BE2C (cell line): ENCODE measurements at places on chromosomes 2 and 18.
A peak's percentile ranks its signal among the peaks of the same experiment; 100 is the strongest.

GRCh38 chr18:34522603-34523002 lies 187.5 kb upstream of the DTNA start:
- no peak for DNase-seq

GRCh38 chr2:199428291-199428690 lies 29.4 kb downstream of the SATB2 start:
- no peak for DNase-seq

- DNase-seq, result no peak
These were observed 204.2 kb upstream of the CDH20 start for GRCh38 chr18:61129001-61129400.

DNA sequence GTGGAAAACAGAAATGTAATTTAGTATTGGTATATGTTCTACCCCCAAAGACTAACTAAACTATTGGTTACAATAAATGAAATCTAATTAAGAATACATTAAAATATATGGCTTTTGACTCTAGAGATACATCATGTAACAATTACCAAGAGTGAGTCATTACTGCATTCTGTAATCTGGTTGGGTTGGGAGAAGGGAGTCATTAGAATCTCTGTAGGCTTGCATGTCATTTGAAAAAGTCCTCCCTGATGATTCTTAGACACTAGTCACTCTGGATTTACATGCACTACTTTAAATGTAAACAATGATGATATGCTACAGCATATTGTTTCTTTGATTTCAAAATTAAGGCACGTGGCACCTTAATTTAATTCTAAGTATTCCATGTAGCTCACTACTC lies 293.4 kb upstream of the CHST9 start:
- no peak for DNase-seq

GRCh38 chr2:182615036-182615435 lies 101.0 kb upstream of the DNAJC10 start:
- no peak for DNase-seq

- no peak for DNase-seq
These were observed 104.8 kb upstream of the FN1 start for GRCh38 chr2:215540658-215541057.

GRCh38 chr18:13416848-13417247 lies 198.3 kb downstream of the LDLRAD4 start:
- no peak for DNase-seq

- DNase-seq, result no peak
These were observed 2158.6 kb upstream of the PIK3C3 start for GRCh38 chr18:39796393-39796792.

DNA sequence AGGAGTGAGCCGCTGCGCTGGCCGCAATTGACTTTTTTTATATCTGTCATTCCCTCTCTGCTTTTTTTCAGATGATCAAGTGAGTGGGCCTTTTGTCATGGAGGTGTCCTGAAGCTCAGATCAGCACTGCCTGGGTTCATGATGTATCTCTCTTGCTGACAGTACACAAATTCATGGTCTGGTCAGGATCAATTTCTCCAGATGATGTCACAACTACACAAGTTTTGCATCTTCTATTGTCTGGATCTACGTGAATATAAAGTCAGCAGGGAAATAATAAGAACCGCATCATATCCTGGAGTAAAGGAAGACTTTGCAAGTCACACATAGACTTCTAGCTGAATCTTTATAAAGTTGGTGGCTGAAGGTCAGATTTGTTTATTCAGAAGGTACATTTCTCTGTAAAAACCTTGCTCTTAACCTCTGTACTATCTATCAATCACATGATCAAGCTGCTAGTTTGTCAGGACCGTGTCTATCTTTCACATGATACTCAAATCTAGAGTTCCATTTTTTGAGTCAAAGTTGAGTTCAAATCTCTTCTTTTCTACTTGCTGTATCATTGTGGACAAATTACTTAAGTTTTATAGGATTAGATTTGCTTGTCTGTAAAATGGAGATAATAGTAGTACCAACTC lies 13.1 kb upstream of the CD28 start:
- DNase-seq, result no peak

- DNase-seq, result no peak
These were observed 85.0 kb downstream of the BOD1L2 start for GRCh38 chr18:57231864-57232263.

GRCh38 chr2:107721178-107721577 lies 105.5 kb upstream of the RGPD4 start:
- DNase-seq, result no peak

DNA sequence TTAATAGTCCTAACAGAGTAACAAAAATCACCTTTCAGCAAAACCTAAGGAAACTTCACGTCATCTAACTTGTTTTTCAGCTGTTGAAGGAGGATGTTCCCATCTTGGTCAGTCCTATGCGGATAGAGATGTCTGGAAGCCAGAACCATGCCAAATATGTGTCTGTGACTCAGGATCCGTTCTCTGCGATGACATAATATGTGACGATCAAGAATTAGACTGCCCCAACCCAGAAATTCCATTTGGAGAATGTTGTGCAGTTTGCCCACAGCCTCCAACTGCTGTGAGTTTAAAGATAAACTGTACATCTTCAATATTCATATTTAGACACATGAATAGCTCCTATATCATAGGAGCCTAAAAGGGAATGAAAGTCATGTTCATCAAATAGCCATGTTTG lies 10.5 kb downstream of the COL3A1 start:
- DNase-seq, result no peak

GRCh38 chr2:177221534-177221933 lies 8.9 kb downstream of the HNRNPA3 start:
- no peak for DNase-seq

DNA sequence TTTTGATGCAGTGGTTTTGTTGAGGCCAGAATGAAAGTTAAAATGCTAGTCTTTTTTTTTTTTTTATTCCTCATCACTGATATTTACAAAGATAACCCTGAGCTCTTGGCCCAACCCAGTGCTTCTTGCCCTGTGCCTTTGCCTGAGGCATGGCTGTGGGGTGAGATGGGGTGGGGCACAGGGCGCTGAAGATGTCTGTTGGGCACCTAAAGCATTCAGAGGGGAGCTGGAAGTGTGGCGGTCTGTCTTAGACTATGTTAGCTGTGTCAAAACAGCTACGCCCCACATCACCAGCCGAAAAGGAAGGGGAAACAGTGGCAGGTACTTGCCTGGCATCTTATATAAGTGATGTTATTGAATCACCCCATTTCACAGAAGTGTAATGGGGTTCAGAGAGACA lies 20.7 kb downstream of the TOGARAM2 start:
- DNase-seq, result no peak

DNA sequence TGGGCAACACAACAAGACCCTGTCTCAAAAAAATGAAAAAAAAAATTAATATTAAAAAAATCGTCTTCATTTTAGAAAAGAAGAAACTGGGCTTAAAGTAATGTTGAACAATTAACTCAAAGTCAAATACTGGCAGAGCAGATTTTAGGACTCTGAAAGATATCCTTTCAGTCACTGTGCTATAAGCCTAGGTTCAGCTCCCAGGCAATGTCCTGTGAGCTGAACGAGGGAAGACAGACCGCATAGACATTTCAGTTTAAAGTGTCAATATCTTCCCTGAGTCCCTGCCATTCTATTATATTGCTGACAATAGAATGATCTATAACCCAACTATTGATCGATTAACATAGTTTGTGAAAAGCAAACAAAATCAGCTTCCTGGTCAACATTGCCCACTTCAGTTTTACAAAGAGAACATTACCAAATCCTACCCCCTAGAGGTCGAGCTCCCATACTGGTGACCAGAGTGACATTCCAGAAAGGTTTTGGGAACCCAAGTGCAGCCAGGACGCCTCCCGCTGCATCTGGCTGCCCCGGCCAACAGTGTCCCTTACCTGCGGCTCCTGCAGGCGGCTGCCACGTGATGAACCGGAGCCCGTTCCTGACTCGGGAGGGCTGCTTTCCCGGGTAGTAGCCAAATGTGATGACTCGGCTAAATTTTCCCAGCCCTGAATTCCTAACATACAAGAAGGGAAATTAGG lies 639 bp downstream of the MRO start:
- peak; percentile 5 for DNase-seq

GRCh38 chr18:11831921-11832320 lies 19.3 kb upstream of the CHMP1B start:
- DNase-seq, result no peak

DNA sequence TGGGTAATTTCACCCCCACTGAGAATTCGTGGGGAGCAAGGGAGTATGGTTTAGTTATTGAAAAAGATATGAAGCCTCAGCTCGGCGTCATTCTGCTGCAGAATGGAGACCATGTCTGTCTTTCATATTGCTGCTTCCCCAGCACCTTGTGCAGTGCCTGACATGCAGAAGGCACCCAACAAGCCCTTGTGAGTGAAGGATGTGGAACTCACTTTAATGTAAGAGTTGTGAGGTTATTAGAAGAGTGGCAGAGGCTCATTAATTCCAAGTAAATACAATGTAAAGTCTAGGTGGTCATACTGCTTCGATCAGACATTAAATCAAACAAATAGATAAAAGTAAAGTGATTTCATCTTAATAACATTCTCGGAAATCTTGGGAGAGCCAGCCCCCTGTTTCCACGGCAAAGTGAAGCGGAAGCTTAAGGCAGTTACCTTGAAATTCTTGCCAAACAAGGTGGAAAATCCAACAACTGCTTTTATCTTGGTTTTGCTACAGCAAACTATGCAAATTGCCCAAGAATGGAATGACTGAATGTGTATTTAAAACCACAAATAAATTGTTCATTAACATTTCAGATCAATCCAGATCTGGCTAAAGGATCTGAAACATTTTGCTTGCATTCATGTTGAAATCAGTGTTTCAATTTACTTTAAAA lies 9.6 kb downstream of the CFAP221 start:
- no peak for DNase-seq

DNA sequence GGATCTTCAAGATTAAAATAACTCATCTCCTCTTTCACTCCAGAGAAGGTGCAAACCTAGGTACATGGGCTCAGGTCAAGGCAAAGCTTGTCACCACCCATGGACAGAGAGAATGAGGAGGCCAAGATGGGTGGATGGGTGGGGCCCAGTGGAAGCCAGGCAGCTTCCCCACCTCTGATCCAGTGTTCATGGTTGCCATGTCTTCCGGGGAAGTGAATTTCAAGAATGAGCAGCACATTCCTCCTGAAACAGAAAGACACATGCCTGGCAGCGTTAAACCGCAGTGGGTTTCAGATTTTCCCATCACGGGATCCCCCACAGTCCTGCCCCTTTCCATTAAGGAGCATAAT lies 301.7 kb downstream of the EIPR1 start:
- DNase-seq, result no peak

DNA sequence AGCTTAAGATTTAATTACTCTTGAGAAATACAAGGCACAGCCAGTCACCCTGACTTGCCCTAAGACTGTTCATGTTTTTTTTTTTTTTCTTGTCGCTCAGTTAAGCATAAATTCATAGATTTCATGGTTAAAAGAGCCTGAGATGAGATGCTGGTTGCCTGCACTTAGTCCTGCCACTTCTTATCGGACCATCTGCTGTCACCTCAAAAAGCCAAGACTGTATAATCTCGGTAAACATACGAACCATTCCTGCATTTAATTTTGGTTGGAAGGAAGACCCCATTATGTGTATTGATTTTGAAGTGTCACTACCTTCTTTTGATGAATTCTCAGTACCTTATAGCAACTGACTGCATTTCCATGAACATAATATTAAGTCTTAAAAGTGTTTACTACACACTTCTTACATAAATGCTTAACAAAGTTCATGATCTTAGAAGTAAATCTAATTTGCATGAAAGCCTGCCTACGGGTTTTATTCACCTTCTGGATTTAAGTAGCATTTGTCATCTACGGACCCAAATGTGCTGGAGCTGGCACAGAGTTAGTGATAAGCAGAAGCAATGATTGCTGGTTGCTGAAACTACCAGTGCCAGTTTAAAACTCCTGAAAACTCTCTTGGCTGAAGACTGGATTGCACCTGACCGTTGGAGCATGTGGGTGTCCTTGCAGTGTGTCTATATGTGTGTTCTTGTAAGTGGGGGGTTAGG lies 843.4 kb downstream of the TMEM182 start:
- DNase-seq, result no peak

DNA sequence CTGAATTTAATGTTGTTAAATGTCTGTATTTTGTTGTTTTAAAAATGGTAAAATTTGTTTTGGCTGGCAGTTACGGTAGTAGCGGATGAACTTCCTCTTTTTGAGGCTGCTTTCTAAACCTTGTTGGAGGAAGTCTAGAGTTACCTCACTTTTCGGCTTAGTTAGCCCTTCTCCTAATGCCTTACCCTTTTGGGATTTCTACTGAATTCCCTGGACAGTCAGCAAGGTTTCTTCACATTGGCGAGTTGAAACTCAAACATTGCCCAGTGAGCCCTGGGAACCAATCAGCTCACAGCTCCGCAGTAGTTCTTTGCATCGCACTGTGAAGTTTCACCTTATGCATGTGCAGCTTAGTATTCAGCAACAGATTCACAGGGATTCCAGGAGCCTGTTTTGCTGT lies 55.2 kb downstream of the TMEM247 start:
- DNase-seq, result no peak

DNA sequence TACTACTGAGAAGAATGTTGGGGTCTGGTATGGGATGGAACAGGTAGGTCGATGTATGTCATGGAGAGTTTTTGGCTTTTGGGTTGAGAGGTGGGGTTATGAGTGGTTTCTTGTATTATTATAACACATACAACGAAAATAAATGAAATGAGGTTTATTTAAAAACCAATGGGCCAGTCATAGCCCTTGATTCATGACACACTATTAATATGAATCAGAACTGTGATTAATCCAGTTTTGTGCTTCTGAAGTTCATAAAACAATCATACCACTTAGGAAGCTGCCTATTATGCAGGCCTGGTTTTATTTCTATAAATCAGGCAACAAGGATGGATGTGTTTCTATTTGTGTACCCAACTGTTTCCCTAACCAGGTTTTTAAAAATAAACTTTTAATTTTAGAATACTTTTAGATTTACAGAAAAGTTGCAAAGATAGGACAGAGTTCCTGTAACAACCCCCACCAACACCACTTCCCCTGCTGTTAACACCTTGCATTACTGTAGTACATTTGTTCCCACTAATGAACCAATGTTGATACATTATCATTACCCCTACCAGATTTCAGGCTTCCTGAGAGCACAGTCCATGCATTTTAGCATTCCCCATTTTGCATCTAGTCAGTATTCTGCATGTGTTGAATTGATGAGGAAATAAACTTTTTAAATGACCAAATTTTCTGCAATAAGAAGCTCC lies 37.5 kb upstream of the NCOA1 start:
- DNase-seq, result no peak

DNA sequence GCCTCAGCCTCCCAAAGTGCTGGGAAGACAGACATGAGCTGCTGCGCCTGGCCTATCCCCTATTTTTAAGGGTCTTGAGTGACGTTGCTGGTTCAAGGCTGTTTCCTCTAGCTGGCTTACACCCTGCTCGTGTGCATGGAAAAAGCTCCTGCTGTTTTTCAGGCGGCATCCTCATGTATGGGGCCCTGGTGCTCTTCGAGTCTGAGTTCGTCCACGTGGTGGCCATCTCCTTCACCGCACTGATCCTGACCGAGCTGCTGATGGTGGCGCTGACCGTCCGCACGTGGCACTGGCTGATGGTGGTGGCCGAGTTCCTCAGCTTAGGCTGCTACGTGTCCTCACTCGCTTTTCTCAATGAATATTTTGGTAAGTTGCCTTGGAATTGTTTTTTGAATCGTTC lies 22.0 kb upstream of the NFATC1 start:
- no peak for DNase-seq

- no peak for DNase-seq
These were observed 8.4 kb downstream of the SIGLEC15 start for GRCh38 chr18:45833846-45834245.

- no peak for DNase-seq
These were observed 17.3 kb upstream of the RNF152 start for GRCh38 chr18:61910101-61910500.

GRCh38 chr2:182726473-182726872 lies 10.4 kb downstream of the DNAJC10 start:
- no peak for DNase-seq
